Right lung (tissue), 10 donors: ENCODE measurements at places on chromosomes 3 and 15. TPM values are rescaled to one million over a fixed set of nuclear protein-coding genes. Genes with fewer than 3 reads are reported as not detected.
A peak's percentile ranks its signal among the peaks of the same experiment; 100 is the strongest.

GRCh38 chr3:178172121-178172520, 364.1 kb upstream of the KCNMB2 start:
- DNase-seq: no peak

Gene LMAN1L
- polyA plus RNA-seq: not detected

Gene PPM1L
- 5.0 TPM for polyA plus RNA-seq

DNA sequence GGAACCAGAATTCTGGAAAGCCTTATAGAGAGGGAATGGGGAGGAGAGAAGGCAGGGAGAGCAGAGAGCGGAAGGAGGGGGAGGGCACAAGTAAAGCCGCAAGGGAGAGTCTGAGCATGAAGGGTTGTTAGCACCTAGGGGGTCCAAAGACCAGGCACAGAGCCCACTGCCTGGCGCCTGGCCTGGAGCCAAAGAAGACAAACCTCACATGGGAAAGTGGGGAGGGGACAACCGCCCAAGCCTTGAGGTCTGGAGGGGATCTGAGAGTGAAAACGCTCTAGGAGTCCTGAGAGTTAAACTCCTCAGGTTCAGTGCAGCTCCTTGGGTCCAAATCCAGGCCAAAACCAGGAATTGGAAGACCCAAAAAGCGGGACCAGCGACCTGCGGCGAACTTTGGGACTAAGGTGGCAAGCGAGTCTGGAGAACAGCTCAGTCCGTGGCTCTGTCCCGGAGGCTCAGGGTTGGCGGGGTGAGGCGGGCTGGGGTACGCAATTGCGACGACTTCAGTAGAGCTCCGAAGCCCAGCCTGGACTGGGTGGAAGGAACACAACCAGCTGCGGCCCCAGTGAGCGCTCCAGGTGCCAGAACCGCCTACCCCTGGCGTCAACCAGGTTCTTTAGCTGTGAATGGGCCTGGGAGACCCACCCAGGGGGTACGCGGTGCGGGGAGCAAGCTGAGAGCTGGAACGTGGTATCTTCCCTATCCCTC, 807 bp upstream of the INAFM2 start:
- no peak for DNase-seq

- no peak for DNase-seq
Measured at GRCh38 chr15:60442763-60443162, 36.2 kb downstream of the ICE2 start.

Gene C3orf38
- polyA plus RNA-seq: 35.2 TPM

GRCh38 chr3:25181096-25181495, 247.0 kb upstream of the RARB start:
- no peak for DNase-seq

DNA sequence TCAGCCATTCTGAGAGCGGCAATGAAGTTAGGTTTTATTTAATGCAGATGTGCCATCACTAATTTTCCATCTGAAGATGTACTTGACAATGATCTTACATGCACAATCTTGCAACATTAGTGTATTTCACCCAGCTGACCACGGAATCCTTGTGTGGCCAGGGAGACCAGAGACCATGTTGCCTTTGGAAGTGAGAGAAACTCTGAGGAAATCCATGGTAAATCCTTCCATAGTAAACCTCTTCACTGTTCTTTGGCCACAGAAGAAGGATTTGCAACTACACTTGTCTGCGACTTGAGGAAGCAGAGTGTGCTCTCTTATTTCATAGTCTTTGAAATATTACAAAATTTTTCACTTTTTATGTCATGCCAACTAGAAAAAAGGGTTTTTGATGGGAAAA, 128.4 kb upstream of the IGSF10 start:
- no peak for DNase-seq

- no peak for DNase-seq
Measured at GRCh38 chr15:40085266-40085665, 23.4 kb downstream of the BMF start.

- DNase-seq: peak; percentile 66
Measured at GRCh38 chr15:39756806-39757522, 25.7 kb downstream of the FSIP1 start.

DNA sequence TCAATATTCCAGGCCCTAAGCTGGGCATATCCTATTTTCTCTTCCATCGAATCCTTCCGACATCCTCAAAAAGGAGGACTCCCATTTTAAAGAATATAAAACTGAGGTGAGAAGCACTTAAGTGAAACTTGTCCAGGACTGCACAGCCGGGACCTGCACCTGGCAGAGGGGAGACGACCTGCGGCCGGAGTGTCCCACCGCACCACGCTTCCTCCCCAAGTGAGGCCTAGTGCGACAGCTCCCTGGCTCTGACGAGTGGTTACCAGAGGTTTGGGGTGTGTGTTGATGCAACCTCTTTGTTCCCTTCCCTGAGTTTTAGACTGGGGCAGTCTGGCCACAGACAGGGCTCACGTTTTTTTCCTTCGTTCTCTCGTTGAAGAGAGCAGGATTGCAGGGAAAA, 24.9 kb upstream of the ATP2B2 start:
- no peak for DNase-seq

- DNase-seq: no peak
Measured at GRCh38 chr3:25582242-25582641, 82.5 kb downstream of the TOP2B start.

Gene DNAJA4
- polyA plus RNA-seq: 39.5 TPM

GRCh38 chr3:175914785-175915184, 1055.7 kb downstream of the NAALADL2 start:
- DNase-seq: no peak
